ENCODE measurements at places on chromosomes 6 and 20.

- DNase-seq, result no peak
Observed at GRCh38 chr6:82259389-82259788, 11.8 kb upstream of the IBTK start.

- DNase-seq, result no peak
Observed at GRCh38 chr6:167437888-167438484, 113.1 kb downstream of the TTLL2 start.

- no peak for DNase-seq
Observed at GRCh38 chr6:157230910-157231309, 92.4 kb downstream of the TMEM242 start.

- DNase-seq, result no peak
Observed at GRCh38 chr20:60903325-60903971, 348.6 kb upstream of the CDH4 start.

GRCh38 chr6:78589436-78589835 lies 277.9 kb upstream of the IRAK1BP1 start:
- no peak for DNase-seq

DNA sequence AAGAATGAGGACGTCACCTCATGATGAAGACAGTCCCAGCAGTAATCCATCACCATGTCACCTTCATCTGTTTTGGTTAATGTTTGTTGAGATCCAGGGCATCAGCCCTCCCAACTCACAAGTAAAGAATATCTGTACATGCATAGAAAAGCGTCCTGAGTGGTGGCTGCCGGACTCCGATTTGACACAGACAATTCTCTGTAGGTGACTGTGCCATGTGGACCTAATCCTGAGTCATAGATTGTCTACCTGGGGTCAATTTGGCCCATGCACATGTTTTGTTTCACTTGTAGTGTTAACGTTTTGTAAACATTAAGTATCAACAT lies 168.4 kb upstream of the UST start:
- no peak for DNase-seq

- no peak for DNase-seq
Observed at GRCh38 chr6:16187176-16187575, 51.2 kb upstream of the GMPR start.

- no peak for DNase-seq
Observed at GRCh38 chr20:43976547-43976946, 61.9 kb downstream of the TOX2 start.

DNA sequence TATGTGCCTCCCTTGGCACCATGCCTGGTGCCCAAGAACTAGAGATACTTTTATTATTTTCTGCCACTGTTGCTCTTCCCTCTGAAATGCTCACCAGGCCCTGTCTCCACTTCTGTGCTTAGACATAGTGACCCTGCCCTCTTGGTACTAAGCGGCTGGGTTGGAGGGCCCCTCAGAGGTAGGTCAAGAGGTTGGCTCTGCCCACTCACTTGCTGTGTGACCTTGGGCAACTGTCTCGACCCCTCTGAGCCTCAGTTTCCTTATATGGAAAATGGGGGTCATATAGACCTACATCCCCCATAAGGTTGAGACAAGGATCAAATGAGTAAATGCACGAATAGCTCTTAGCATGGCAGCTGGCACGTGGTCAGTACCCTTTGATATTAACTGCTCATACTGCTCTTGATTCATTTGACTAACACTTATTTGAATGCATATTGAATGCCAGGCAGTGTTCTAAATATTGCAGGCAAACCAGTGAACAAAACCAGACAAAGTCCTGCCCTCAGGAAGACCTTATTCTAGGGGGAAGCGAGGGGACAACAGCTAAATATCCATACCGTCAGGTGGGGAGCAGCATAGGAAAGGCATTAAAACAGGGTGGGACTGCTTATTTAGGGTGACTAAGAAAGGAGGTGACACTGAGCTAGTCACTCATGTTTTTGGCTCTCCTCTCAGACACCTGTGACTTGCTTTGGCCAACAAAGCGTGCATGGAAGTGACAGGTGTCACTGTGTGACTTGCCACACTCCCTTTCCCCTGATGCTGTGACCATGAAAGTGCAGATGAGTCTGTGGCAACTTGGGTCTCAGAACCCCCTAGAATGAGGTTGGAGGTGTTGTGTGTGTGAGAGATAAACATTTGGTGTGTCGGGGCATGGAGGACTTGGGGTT lies 14.3 kb upstream of the SPO11 start:
- DNase-seq, result no peak

DNA sequence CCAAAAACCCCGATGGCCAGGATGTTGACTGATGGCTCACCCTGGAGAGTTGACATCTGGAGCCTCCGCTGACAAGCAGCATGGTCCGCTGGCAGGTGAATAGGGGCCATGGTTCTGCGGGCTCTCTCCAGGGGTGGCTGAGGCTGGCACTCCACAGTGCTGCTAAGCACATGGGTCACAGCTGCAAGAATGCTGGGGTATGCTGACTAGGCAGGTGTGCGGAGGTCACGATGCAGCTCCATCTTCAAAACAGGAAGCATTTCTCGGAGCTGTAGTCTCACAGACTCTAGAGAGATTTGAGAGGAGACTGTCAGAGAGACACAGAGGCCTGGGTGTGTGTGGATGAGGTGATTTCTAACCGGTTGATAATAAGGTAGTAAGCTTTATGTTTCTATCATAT lies 341.6 kb downstream of the NRN1 start:
- no peak for DNase-seq

- no peak for DNase-seq
Observed at GRCh38 chr6:6006428-6007365, at the start of gene NRN1. NRN1 (minus strand) TSS chr6:6006925; CDS start chr6:6006749, 176 bp downstream.

GRCh38 chr6:8633762-8634161 lies 198.4 kb upstream of the SLC35B3 start:
- no peak for DNase-seq

DNA sequence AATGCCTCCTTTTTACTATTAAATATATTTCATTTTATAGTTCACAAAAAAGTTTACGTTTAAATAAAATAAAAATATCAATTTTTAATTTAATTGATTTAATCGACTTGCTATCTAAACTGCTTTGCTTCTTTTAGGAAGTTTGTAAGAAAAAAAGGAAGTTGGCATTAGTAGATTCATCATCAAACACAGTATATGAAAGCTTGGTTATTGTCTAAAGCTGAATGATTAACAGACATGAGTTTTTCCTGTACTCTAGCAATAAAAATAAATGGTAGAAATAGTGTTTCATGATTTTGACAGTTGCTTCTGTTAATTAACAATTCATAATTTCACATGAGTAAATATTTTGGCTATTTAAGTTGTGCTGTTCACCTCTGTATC lies 1285.5 kb upstream of the GJE1 start:
- no peak for DNase-seq

DNA sequence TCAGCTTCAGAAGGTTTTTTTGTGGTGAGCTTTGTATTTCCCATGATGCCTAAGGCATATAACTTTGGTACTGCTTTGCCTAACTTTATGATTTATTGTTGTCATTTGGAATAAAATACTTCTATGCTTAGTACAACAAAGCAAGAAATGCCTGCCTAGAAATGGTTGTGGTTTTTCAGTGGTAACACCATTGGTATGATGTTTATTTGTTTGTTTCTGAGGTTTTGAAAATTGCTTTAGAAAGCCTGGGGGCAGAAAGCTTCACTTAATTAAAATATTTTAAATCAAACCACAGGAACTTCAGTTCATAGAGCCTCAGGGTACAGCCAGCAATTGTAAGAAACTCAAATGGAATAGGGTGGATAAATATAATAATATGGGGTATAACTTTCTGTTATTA lies 351.2 kb upstream of the MAP3K7 start:
- no peak for DNase-seq

DNA sequence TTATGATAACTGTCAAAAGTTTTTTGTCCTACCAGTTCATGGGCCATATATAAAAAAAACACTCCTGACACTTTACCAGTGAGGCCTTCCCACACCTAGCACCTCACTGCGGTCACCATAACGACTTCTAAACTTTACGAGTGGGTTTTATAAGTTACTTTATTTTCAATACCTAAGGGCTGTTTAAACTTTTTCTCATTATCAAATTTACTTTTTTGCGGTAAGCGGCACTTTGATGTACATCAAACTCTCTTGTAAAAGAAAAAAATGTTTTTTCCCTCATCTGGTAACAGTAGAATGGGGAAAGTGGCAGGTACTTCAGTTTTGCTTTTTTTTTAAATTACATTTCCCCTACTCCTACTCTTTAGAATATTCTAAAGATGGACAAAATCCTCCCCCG lies 36.2 kb downstream of the FYN start:
- DNase-seq, result no peak

DNA sequence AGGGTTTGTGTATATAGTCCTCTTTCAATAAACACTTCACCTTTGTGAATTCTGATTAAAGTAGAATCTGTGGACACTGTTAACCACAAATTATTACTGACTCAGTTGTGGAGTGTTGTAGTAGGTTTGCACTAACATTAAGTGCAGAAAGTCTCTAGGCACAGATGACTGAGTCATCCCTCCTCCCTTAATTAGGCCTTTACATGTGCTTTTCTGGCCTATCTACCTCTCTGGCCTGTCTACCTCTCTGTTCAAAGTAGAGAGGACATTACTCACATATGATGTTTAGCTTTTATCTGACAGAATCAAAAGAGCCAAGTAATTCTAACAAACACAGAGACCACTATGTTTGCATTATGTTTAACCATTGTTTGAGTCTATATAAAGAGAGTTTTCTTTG lies 783.0 kb downstream of the TENT5A start:
- no peak for DNase-seq

- DNase-seq, result no peak
Observed at GRCh38 chr6:159979136-159979874, 10.4 kb downstream of the IGF2R start.

DNA sequence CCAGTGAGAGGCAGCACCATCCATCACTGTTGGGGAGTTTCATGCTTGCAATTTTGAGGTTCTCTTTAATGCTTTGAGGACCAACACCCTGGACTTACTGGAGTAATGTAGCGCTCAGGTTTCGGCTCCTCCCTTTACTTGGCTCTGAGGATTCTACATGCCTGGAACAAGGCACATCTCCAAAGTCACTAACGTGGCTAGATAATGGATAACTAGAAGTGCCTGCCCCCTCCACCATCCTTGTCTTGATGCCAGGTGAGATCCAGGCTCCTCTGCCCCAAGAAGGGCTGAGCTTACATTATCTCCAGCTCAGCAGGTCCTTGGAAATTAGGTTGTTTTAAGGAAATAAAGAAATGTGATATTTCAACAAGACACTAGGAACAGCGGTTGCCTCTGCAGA lies 75.5 kb upstream of the ZNFX1 start:
- DNase-seq, result no peak

DNA sequence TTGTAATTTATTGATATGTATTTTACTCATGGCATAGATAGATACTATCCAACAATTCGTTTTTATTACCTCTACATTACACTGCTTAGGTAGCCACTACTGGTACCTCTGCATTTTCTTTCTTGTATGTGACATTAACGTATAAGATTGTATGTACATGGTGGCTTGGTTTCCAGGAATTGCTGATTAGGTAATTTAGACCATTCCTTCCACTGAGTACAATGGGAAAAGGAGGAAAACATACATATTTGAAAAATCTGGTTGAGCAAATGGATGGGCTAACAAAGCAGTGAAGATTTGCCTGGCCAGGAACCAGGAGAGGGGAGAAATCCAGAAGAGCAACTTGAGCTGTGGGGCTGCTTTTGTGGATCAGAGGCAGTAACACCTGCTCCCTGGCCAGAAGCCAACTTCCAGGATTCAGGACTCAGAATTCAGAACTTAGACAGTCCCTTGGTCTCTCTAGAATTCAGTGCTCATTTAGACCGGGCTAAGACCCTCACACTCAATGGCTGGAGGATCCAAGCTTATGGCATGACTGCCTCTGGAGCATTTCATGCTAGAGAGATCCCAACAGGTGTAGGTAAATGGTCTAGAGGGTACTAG lies 17.9 kb upstream of the MICB start:
- DNase-seq, result no peak

DNA sequence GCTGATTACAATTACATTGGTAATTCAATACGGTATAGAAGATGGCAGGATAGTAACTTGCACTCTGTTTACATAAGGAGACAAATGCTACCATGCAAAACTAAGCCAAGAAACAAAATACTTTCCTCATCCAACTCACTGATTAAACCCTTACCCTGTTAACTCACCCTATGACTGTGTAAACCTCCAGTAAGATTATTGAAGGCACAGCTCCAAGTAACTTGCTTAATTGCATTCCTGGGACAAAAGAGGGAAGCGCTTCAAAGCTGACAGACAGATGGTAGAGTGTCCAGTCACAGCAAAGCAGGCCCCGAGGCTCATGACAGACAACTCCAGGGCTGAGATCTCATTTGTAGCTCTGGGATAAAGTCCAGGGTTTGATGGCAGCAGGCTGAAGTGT lies 6.9 kb upstream of the KIF16B start:
- DNase-seq, result no peak

GRCh38 chr20:41371371-41371770 lies 4.8 kb upstream of the EMILIN3 start:
- DNase-seq, result no peak

DNA sequence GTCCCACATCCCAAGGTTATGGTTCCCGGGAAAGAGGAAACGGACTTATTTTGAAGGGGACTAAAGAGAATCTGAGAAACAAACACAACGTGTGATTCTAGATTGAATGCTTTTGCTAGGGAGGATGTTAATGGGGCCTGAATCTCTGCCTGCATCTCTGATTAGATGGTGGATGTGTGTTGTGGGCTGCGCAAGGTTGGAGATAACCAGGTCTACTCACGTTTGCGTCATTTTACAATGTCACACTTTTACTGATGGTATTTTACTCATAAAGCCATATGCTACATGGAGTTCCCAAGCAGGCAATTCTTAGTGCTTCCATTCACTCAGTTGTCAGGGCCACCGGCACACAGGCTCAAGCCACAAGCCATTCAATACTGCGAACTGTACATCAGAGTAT lies 23.2 kb upstream of the CCR6 start:
- no peak for DNase-seq

- DNase-seq, result no peak
Observed at GRCh38 chr20:44752099-44752931, 6.7 kb downstream of the KCNK15 start.

- DNase-seq, result no peak
Observed at GRCh38 chr6:87698547-87699006, 3.5 kb downstream of the AKIRIN2 start.

Measured in esophagus squamous epithelium (tissue), 5 donors.